ENCODE measurements at places on chromosomes 2 and 18. TPM values are rescaled to one million over a fixed set of nuclear protein-coding genes. Genes with fewer than 3 reads are reported as not detected.

DNA sequence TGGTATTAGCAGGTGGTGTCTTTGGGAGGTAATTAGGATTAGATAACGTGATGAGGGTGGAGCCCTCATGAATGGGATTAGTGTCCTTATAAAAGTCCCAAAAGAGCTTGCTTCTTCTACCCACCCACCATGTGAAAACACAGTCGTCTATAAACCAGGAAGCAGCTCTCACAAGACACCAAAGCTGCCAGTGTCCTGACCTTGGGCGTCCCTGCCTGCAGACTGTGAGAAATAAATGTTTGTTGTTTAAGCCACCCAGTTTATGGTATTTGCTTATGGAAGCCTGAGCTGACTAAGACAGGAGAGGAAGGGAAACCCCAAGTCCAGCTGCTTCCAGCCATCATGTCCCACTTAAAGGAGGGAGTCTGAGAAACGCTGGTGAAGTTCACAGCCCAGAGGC, 13.6 kb downstream of the ADI1 start:
- no peak for DNase-seq

- no peak for DNase-seq
Measured at GRCh38 chr2:49262801-49263560, 108.7 kb upstream of the FSHR start.

DNA sequence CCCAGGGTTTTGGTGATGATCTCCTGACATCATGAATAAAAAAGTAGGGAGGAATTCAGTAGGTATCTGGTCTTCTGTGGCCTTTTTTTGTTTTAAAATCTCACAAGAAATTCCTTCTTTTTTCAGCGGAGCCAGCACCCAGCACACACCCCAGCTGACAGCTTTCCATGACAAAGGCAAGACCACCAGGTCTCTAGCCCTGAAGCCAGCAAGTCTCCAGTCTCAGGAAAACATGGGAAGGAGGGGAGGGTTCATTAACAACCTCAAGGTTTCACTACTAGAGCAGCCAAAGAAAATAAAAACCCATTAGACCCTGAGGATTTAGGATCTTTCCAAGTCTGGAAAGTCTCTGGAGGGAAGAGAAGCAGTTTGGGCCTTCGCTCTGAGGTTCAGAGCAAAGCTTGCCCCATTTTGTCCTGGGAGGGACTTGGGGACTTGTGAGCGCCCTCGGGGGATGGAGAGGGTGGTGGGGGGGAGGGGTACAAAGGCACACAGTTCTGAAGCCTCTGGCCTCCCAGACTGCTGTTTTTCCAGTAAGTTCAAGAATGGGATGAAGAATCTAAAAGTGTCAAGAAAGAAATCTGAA, 9.0 kb downstream of the FOXI3 start:
- no peak for DNase-seq

- DNase-seq, result no peak
Measured at GRCh38 chr2:195646424-195646823, 10.6 kb upstream of the SLC39A10 start.

Gene NEU2
- total RNA-seq, result not detected

Gene L3MBTL4
- 2.0 TPM for total RNA-seq

- no peak for DNase-seq
Measured at GRCh38 chr18:2968606-2969005, 44.3 kb downstream of the LPIN2 start.

DNA sequence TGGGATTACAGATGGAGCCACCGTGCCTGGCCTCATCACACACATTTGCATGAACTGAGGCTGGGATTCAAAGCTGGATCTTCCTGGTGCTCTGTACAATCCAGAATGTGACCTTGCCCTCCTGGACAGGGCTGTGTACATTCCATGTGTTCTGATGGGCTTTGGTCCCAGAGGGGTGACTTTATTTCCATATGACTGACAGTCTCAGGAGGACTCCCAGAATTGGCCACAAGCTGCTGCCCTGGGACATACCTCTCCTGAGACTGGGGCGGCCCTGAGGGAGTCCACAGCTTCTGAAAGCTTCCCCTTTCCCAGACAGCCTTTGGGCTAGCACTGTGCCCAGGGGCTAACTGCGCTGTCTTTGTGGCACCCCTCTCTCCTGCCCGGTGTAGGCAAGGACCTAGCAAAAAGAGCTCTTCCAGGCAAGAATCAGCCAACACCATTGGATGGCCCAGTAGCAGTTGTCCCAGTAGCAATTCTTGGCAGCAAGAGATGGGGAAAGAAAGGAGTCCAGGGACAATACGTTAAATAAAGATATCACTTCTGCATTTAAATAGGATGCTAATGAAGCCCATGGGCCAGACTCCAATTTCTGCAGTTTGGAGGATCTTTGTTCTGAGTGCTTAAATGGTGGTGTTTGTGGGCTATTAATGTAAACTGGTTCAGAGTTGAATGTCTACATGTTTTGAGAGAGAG, 26.4 kb upstream of the ZNF532 start:
- DNase-seq, result no peak

DNA sequence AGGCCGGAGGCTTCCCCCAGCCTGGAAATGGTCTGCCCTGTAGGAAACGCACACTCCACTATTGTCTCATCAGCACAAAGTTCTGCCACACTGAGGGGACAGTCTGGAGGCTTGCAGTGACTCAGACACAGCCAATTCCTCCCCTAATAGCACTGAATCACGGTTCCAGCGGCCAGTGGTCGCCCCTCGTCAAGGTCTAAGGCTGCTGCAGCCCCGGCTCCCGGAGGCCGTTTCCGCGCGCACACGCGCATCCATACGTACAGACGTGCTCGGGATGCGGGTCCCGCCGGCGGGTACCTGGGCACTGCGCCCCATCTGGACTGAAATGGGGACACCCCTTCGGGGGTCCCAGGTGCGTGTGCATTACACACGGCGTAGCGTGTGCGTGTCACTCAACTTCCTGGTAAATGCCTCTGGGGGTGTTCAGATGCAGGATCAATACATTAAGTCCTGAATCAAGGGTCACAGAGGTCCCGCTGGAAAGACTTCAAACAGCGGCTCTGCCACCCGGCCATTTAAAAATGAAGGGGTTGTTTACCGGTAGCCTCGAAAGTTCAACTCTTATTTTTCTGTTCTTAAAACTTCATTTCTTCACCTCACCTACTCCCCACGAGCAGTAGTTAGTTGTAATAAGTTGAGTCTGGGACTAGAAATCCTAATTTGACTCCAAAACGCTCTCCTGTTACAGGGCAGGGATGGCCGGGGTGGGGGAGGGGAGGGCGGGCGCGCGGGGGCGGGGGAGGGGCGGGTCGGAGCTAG, 572 bp upstream of the ZNF516 start:
- DNase-seq, result no peak

Gene CAPN10
- total RNA-seq, result 16.7 TPM

DNA sequence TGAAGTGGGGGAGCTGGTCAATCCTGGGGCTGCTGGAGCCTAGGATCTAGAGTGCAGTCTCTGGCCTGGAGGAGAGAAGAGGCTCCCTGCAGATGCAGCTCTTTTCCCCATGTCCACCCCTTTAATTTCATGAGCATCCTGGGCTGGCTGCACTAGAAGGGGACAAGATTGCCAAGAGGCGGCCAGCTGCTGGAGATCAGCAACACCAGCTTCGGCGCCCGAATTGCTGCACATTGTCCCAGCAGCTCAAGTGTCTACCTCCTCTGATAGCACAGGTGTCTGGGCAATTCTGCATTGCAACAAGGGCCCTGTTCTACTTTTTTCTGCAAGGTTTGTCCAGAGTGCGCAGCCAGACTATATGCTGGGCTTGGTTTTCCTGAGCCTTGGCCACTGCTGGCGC, 125.7 kb downstream of the AGAP1 start:
- DNase-seq, result no peak

DNA sequence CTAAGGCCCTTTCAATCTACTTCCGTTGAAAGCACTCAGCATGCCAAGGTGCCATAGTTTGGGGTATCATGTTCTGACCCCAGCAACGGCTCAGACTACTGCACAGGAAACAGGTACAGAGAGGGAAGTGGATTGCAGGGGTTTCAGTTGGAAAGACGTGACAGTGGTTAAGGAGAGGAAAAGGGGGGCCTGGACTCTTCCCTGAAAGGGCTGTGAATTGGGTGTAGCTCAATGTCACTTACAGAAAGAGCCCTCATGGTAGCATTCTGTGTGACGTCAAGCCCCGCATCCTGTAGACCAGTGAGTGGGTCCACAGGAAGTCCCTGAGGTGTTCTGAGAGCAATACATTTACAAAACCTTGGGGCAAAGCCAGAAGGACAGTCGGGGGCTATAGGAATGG, 121.5 kb upstream of the GYPC start:
- DNase-seq, result peak; percentile 75

Gene FAM228A
- total RNA-seq, result 2.5 TPM

DNA sequence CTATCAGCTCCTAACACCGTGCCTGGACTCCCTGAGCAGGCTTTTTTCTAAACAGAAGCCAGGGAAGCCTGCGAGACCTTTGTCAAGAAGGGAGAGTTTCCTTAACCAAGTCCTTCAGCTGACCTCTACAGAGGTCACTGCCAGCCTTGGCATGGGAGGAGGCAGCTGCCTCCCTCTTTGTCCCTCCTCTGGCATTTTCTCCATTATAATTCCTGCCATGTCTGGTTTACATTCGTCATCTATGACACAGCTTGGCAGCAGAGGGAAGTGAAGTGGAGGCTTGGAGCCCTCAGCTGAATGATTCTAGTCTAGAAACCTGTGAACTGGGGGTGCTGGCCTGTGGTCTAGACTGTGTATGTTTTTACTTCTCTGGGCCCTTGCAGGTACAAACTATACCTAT, 22.5 kb downstream of the LIPG start:
- DNase-seq, result no peak

Gene SIGLEC15
- 0.17 TPM for total RNA-seq

GRCh38 chr2:27369471-27370025, 590 bp downstream of the EIF2B4 start:
- DNase-seq, result no peak

DNA sequence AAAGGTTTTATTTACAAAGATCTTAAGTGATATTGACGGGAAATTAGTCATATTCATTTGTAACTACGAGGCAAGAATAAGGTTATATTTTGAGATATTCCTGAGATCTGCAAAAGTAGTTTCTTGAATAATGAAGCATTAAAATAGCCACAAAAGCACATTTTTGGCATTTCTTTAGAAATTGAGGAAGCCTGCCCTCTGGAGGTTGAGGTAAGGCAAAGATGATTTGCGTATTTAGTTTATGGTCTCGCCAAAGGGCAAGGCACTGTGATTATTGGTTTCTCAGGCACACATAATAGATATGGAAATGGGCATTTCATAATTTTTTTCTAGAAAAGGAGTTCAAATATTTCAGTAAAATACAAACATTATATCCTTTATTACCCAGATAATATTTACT, 143.7 kb upstream of the RPRM start:
- DNase-seq, result no peak

- DNase-seq, result no peak
Measured at GRCh38 chr2:164620873-164621763, at the start of gene GRB14. TSS of gene GRB14 (minus strand) at chr2:164621482. CDS start at chr2:164621309, 173 bp downstream.

DNA sequence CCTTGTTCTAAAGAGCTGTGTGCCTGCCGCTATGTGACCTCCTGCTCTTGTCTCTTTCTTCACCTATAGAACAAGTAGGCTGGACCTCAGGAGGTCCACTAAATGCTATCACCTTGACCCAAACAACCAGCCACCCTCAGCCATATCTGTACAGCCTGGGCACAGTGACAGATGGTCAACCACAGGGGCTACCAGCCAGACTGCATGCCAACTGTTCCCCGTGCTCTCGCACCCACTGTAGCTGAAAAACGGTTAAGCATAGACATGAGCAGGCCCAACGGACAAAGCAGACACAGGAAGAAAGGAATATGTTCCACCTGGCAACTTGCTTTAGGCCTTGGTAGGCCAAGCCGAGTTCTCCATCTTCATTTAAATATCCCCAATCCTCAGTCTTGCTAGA, 43.2 kb upstream of the ACAA2 start:
- DNase-seq, result no peak

Gene VSNL1
- total RNA-seq, result not detected

Gene CERS6
- total RNA-seq, result 67.7 TPM

- DNase-seq, result no peak
Measured at GRCh38 chr2:172929644-172930043, 146.0 kb upstream of the MAP3K20 start.

DNA sequence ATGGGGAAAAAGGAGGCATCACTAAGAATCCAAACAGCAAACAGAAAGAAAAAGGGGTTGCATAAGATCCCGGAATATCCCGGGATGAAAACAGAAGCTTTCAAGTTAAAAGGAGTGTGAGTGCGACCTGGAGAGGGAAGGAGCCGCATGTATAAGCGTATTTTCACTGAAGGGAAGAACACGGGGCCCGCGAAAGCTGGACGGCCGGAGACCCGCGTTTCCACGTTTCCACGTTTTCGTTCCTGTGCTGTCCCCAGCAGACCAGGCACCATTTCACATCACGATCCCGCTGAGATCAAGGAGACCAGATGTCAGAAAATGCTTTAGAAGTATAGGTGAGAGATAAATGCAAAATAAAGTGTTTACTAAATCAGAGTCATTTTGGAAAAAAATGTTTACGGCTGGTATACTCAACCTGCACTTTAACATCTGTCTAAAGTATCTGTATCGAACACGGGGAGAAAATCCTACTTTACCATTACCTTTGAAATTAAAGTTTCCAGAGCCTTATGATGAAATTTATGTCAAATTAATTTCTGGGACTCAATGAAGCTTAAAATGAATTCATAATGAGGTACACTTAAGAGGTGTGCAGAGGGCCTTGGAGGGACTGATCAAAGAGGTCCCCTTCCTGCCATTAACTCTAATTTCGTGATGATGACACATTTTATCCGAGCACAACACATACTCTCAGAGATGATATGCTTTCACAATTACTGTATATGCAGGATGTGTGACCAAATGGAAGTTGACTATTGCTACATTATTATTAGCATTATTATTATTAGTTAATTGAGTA, 71.0 kb upstream of the SALL3 start:
- peak; percentile 50 for DNase-seq

DNA sequence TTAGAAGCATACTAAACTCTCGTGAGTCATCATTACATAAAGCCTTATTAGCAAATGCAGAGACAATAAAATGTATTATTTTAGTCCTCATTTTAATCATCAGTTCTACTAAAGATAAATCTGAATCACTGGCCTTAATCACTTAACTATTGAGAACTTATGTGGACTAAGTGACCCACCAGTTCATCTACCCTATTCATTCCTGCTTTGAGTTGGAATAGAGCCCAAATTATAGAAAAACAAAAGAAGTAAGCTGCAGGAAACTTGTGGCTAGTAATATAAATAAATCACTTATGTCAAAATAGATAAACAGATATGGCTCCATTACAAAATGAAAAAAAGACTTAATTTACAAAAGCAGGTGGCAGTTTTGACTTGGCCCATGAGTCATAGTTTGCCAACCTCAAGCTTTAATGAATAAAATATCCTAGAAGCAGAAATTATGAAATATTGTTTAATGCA, 851.8 kb upstream of the CRIM1 start:
- DNase-seq, result no peak

DNA sequence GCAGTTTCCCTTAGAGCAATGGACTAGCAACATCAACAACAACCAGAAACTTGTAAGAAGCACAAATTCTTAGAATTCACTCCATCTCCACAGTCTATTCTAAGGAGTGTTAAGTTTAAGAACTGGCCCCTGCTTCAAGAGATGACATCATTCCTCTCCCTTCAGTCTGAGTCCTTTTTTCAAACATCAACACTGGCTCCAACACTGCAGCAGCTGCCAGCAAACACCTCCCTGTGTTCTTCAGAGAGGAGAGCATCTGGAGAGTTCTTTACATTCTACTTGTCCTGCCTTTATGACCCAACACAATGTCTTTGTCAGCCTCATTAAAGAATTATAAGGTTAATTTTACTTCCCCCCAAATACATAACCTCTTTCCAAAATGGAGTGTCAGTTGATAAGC, 122.3 kb downstream of the HNMT start:
- no peak for DNase-seq

GRCh38 chr18:70622622-70623419, 334.0 kb downstream of the SOCS6 start:
- DNase-seq, result no peak

Gene DSG4
- not detected for total RNA-seq

Gene FASTKD1
- 15.4 TPM for total RNA-seq

GRCh38 chr2:23563673-23564614, 179.0 kb downstream of the KLHL29 start:
- no peak for DNase-seq

Data from esophagus muscularis mucosa (tissue), 4 donors.